ENCODE measurements at places on chromosomes 7 and 10.

DNA sequence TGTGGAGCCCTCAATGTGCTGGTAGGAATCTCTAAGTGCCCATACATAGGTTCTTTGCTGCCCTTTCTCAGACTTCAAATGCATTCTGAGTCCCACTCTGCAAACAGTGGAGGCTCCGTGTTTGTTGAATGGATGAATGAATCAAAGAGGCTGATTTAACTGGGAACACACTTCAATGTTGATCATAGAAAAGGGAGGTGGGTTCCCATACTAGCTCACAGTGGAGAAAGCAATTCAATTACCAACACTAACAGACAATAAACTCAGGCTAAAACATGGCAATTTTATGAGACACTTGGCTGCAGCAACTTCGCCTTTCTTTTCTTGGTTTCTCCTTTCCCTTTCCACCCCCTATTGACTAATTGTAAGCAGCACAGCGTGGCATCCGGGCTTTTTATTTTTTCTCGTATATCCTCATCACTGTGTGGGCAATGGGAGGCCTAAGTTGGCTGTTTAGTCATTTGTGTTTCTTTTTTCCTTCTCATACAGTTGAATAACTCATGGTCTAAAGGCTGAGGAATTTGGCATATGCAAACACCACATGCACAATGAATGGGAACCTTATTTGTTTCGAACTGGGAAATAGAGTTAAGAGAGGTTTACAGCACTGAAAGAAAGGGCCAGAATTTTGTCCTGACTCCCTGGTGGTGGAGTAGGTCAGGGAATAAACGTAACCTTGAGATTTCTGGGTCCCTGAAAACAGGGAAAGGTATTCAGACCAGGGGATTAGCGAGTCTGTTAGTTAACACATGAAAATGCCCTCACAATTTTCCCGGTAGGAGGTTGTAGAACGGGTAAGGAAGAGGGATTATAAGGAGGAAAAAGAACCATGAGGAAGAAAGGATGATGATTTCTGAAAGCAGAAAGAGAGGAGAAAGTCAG, 858.5 kb downstream of the KCNMA1 start:
- peak; percentile 20 for DNase-seq

GRCh38 chr10:97647556-97647955, 7.1 kb downstream of the PI4K2A start:
- peak; percentile 90 for DNase-seq

GRCh38 chr7:158050978-158051651, 536.5 kb downstream of the PTPRN2 start:
- no peak for DNase-seq

DNA sequence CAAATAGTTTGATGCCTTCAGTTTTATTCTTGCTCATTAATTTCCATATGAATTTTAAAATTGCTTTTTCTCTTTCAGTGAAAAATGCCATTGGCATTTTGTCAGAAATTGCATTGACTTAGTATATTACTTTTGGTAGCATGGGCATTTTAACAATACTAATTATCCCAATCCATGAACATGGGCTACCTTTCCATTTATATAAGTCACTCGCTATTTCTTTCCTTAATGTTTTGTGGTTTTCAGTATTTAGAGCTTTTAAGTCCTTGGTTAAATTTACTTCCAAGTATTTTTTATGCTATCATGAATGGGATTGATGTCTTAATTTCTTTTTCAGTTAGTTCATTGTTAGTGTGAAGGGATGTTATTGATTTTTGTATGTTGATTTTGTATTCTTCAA, 297.4 kb downstream of the ATRNL1 start:
- no peak for DNase-seq

DNA sequence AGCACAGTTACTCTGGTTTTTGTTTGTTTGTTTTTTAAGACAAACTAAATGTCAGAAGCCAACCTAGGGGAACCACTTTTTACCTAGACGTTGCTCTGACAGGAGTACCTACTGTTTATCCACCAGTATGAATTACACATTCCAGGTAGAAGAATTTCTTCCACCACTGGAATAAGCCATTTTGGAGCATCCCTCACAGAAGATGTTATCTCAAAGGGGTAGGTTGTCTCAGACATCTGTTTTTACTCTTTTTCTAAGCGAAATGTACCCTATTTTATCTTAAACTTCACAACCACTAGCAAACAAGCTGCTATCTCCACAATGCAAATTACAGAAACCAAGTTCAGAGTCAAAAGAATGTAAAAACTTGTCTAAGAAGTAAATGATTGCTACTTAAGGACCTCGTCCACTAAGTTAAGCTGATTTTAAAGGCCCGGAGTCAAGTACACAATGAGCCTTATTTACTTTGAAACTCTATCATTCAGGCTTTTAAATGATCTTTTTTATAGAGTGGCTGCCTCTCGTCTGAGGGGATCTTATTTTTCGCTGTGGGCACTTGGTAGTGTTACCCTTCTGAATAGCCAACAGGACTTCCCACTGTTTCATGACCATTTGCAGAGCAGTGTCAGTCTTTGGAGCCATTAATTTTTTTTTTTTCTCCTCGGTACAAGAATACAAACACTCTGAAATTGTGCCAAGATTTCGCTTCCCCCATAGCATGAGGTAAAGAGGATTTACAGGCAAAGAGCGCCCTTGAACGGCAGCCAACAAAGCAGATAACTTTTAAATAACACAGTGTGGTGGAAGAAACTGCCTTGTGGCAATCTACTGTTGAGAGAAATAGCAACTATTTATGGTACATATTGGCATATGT, 15.7 kb upstream of the ARMC3 start:
- DNase-seq = peak; percentile 31

DNA sequence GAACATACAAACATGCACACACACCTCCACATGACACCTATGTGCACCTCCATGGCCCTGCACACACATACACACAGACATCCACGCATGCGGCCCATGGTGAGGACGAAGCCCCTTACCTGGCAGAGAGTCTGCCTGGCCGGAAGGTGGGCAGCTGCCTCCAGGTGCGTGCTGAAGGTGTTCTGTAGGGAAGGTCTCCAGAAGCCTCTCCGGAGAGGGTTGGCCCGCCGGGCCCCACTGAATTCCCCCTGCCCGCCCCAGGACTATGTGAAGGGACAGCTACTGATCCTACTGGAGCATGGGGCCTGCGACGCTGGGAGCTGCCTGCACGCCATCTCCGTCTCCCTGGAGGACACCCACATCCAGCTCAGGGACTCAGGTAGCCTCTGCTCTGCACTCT, 8.5 kb upstream of the ZNF467 start:
- DNase-seq = no peak

GRCh38 chr10:108561649-108562048, 1361.7 kb downstream of the XPNPEP1 start:
- no peak for DNase-seq

DNA sequence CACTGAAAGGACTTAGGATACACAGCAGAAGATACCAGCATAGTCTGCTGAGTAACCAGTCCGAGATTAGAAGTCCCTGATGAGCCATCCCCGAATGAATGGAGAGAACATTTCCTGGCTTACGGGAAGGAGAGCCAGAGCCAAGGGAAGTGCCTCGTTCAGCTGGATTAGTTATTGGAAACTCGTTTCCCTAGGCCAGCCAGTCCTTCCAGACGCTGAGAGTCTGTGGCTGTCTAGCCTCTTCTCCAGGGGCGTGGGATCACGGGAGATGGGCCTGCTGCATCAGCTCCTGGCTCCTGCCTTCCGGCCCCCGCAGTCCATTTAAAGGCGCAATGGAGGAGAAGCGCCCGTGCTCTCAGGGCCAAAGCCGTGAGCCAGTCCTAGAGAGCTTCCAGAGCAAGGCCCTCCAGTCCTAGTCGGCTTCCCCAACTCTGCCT, 712.8 kb downstream of the PARD3 start:
- DNase-seq = peak; percentile 37

DNA sequence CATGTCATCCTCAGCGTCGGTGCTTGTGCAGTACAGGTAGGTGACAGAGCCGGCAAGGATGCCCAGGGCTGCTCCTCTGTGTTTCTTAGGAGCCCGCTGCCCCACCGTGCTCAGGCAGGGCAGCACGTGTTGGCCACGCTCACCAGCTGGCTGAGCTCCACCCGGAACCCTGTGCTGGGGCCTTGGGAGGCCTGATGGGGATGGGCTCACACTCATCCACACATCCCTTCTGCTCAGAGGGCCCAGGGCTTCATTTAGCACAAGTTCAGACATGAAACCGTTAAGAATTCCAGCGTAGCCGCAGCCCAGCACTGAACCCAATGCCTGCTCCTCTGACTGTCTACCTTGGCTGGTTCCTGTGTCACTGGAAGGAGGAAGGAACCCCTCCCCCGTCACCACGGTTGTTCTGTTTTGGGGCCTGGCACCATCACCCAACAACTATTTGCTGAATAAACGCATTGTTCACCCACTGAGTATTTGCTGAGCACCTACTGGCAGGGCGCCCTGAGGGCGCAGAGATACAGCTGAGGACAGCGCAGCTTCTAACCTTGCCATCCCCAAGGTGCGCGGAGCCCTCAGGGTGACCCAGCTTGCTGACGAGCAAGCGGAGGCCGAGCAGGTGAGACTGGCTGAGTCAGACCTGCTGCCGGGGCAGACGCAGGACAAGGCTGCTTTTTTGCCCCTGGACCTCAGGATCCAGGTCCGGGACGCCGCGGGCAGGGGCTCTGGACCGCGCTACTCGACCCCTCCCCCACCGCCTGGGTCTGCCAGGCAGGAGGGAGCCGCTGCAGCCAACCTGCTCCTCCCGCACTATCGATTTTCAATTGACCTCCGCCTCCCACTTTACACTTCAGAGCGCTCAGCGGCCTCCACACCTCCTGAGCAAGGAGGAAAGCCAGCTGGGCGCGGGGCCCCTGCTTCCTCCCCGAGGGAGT, 50.6 kb upstream of the RET start:
- peak; percentile 97 for DNase-seq

- DNase-seq = peak; percentile 12
These were observed 1055.9 kb downstream of the KCNMA1 start for GRCh38 chr10:76581506-76582256.

- no peak for DNase-seq
These were observed 123.6 kb downstream of the CLEC2L start for GRCh38 chr7:139647085-139647484.

DNA sequence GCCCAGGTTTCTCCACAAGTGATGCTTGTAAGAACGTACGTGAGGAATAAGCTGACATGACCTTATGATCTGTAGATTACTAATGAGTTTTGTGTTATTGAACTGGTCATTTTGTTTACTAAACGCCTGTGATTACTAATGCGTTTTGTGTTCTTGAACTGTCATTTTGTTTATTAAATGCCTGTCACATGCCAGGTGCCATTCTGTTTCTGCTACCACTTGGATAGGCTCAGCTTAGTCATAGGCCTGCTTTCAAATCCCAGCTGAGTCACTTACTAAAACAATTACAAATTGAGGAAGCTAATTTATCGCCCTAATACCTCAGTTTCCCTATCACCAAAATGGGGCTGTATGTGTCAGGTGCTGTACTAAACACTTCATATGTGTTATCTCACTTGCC, 4.7 kb upstream of the HGF start:
- no peak for DNase-seq

DNA sequence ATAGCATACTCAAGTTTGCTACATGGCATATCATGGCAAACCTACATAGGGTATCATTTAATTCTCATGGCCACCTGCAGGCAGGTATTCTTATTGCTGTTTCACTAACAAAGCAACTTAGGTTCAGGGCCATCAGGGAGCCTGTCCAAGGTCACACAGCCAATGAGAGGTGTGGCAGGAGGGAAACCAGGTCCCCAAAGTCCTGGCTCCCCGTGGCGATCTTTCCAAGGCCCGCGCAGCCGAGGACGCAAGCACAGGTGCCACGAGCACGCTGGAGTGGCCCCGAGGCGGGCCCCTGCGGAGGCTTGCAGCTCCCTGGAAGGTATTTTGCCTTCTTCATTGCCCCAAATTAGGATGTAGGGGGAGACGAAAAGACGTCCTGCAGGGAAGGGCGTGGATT, 20.8 kb downstream of the PRKAG2 start:
- no peak for DNase-seq

All from bronchial epithelial cell (primary cell).